GM12878 (cell line): ENCODE measurements at places on chromosomes 3 and 15.

DNA sequence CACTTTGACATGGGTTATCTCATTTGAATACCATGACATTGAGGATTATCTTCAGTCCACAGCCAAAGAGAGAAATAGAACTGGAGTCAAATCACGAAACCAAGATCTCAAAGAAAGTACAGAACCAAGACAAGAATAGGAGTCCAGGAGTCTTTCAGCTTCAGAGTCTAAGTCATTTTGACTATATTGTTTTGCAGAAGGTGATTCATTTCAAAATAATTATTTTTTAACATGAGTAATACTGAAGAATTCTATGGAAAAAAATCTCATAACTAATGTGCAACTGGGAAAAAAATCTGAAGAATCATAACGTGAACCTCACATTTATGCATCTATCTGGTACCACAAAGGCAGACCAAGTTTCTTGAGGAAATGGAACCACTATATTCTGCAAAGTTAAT lies 60.3 kb downstream of the UBE3A start:
- H3K27me3 ChIP-seq = no peaks in the 10 kb centered on the region
- DNase-seq = no peak
- H3K27ac ChIP-seq = no peak overlapping the region
- H3K4me1 ChIP-seq = no peaks in the 10 kb centered on the region

DNA sequence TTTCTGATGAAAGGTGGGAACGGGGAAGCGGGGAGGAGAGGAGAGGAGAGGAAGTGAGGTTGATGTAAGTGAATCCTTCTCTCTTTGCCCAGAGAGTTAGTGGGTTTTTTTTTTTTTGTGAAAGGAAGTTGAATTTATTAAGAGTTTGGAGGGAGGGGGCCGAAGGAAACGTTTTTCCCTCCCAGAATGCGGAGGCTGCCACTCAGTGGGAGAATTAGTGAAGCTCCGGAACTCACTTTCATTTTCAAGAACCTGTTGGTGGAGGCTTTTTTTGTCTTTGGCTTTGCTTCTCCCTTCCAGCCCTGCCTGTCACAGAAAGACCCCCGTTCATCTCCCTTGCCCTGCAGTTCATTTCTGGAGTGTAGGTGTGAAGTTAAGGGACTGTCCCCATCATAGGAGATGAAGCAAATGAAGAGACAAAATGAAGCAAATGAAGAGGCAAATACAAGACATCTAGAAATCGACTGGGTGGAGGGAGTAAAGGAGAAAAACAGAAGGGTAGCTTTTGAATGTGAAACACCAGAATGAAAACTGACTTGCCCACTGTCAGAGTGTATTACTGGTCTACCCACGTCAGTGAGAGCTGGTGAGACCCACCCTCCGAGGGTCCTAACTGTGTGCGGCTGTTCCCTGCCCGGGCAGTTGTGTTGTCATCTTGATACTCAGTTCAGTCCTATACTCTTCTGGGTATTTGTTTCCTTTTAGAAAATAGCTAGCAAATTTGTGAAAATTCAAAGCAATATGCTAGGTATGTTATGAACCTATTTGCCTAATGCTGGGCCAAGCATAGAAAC lies 91.5 kb downstream of the ITPR1 start:
- DNase-seq = peak; percentile 13
- peaks cover 13% of the 10 kb centered on the region for H3K4me1 ChIP-seq
- H3K27me3 ChIP-seq = no peaks in the 10 kb centered on the region
- peaks cover 1% of the 10 kb centered on the region; the same call in 1 of the 2 replicates for H3K36me3 ChIP-seq

DNA sequence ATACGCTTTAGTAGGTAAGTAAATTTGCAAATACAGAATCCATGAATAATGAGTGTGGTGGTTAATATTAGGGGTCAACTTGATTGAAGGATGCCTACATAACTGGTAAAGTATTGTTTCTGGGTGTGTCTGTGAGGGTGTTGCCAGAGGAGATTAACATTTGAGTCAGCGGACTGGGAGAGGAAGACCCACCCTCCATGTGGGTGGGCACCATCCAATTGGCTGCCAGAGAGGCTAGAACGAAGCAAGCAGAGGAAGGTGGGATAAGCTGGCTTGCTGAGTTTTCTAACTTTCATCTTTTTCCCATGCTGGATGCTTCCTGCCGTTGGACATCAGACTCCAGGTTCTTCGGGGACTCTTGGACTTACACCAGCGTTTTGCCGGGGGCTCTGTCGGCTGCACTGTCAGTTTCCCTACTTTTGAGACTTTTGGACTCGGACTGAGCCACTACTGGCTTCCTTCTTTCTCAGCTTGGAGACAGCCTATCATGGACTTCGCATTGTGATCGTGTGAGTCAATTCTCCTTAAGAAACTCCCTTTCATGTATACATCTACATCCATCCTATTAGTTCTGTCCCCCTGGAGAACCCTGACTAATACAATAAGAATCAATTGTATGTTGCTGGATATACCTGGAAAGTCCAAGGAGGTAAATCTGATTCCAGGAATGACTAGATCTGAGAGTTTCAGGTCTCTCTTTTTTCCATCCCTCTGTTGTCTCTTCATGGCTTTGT lies 25.8 kb upstream of the NEDD4 start:
- DNase-seq = no peak
- no peaks in the 10 kb centered on the region for H3K27me3 ChIP-seq
- H3K36me3 ChIP-seq = no peaks in the 10 kb centered on the region
- H3K27ac ChIP-seq = no peak overlapping the region
- no peaks in the 10 kb centered on the region for H3K4me1 ChIP-seq
- no peak overlapping the region for H3K4me3 ChIP-seq

- H3K4me1 ChIP-seq = peaks cover 19% of the 10 kb centered on the region
- no peak overlapping the region for H3K27ac ChIP-seq
- no peaks in the 10 kb centered on the region for H3K27me3 ChIP-seq
- H3K4me3 ChIP-seq = no peak overlapping the region
- no peaks in the 10 kb centered on the region for H3K36me3 ChIP-seq
These were observed 75.0 kb downstream of the PPCDC start for GRCh38 chr15:75098404-75098803.

DNA sequence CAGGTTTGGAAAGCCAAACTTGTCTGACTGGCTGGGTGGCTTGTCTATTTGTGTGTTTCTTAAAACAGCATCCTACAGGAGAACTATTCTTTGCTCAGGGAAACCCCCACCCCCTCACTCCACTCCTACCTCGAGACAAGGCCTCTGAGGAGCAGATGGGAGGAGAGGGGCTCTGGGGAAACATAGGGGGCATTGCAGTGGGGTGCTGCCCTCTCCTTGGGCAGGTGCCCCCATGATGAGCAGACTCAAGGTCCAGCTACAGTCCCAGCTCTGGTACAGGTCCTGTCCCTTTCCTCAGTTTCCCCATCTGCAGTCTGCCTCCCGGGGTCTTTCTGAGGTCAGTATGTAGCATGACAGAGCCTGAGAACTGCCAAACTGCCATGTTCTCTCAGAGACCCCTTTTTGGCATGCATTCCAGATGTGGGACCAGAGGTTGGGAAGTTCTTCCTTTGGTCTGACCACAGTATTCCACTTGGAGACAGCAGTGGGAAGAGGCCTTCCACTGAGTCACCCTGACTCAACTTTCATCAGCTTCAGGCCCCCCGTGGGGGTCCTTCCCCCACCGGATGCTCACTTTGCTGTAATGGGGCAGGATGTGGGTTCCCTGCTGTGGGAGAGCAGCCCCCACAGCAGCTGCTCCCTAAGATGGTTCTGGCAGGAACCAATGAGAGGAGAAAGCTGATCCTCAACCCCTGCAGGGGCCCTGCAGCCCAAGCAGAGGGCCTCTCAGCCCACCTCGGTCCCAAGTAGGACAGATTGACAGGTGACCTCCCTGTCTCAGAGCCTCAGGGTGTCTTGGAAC lies 32.3 kb upstream of the CYP11A1 start:
- H3K4me1 ChIP-seq = peaks cover 94% of the 10 kb centered on the region
- H3K4me3 ChIP-seq = peak overlapping the region; percentile 59

DNA sequence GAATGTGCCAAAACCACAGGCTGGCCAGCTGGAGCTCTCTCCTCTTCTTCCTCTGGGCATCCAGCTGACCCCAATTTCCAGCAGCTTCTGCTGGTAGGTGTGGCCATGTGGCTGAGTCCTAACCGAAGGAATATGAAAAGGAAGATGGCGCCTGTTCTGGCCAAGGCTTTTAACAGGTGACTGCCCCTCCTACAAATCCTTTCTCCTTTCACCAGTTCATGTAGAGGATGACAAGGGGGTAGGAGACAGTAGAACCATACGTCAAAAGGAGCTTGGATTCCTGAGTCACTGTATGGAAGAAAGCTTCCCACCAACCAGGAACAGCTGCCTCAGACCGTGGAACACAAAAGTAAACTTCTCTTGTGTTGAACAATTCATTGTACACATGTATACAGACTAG lies 316.7 kb upstream of the IGF1R start:
- H3K4me1 ChIP-seq = no peaks in the 10 kb centered on the region
- no peak overlapping the region for H3K4me3 ChIP-seq
- H3K27ac ChIP-seq = no peak overlapping the region
- no peaks in the 10 kb centered on the region for H3K36me3 ChIP-seq

- no peak overlapping the region for H3K27ac ChIP-seq
- DNase-seq = no peak
- H3K36me3 ChIP-seq = peaks cover 1% of the 10 kb centered on the region
- no peaks in the 10 kb centered on the region for H3K4me1 ChIP-seq
- no peak overlapping the region for H3K4me3 ChIP-seq
These were observed 74.1 kb downstream of the ARHGAP31 start for GRCh38 chr3:119368298-119368697.
